ENCODE measurements at places on chromosomes 11 and 22. TPM values are rescaled to one million over a fixed set of nuclear protein-coding genes. Genes with fewer than 3 reads are reported as not detected.

The SLC22A25 gene
- not detected for total RNA-seq

- no peaks in the 10 kb centered on the region for H3K36me3 ChIP-seq
- H3K4me1 ChIP-seq = peaks cover 8% of the 10 kb centered on the region
- peak; percentile 67 for DNase-seq
- H3K27me3 ChIP-seq = no peaks in the 10 kb centered on the region
- H3K4me3 ChIP-seq = peak overlapping the region; percentile 58
These were observed 697 bp downstream of the LGALS1 start for GRCh38 chr22:37675930-37676735.

DNA sequence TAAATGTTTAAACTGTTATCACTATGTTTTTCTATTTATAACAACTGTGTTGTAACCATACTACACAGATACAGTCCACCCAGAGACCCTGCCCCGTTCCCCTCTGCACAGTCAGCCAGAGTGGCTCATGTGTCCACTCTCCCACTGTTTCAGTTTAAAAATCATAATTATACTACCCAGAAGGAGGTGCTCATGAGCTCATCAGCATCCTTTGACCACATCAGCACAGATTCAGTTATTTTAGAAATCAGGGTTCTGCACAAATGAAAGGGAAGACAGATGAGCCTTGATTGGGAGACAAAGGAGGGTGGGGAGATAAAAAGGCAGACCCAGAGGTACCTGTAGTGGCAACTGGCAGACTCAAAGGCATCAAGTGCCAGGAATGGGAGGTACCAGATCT, 124.3 kb downstream of the RCN1 start:
- no peaks in the 10 kb centered on the region for H3K4me1 ChIP-seq
- DNase-seq = no peak
- H3K36me3 ChIP-seq = no peaks in the 10 kb centered on the region

- peak; percentile 74 for DNase-seq
- H3K4me1 ChIP-seq = peaks cover 4% of the 10 kb centered on the region
- H3K4me3 ChIP-seq = no peak overlapping the region
- no peak overlapping the region for H3K27ac ChIP-seq
These were observed 14.7 kb downstream of the GGA1 start for GRCh38 chr22:37623075-37624016.

The TRIM48 gene
- not detected for total RNA-seq

- no peaks in the 10 kb centered on the region for H3K4me1 ChIP-seq
- no peak overlapping the region for H3K4me3 ChIP-seq
- no peaks in the 10 kb centered on the region for H3K27me3 ChIP-seq
- H3K36me3 ChIP-seq = no peaks in the 10 kb centered on the region
- no peak overlapping the region for H3K27ac ChIP-seq
- no peak for DNase-seq
These were observed 24.0 kb downstream of the PISD start for GRCh38 chr22:31637891-31638618.
